ENCODE measurements at places on chromosomes 4 and X.

- DNase-seq = peak; percentile 66
Observed at GRCh38 chrX:23228950-23229448, 105.7 kb upstream of the PTCHD1 start.

DNA sequence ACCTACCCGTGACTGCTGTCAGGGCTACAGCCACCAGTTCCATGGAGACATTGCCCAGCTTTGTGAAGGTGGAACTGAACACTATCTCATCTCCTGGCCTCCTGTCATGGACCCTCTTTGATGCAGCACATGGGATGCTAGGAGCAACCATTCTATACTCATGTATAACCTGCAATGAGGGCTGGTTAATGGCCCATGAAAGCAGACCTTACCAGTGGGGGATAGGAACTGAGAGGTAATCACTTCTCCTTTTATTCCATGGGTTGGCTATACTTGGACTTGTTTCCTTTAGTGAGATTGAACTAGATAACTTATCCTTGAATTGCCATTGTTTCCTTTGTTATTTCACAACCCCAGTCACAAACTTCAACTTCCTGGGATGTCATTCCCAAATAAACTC lies 310.6 kb downstream of the BMPR1B start:
- DNase-seq = no peak

GRCh38 chrX:144840616-144841015 lies 406.7 kb upstream of the SPANXN1 start:
- peak; percentile 0 for DNase-seq

DNA sequence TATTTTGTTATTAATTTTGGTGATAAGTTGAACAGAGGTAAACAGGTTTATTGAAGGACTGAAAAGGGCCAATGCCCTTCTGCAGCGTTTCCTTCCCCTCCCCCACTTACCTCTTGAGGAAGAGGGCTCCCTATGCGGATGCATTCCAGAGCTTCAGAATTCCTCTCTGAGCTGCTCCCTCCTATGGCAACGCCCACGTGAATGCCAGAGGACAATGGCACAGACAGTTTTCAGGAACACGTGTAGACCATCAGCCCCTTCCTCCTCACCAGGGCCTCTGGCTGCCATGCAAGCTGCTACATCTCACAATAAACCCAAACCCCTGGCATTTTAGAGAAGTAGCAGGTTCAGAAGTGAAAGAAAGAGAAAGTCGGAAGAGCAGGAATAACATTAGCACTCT lies 127.9 kb downstream of the CHRDL1 start:
- DNase-seq = peak; percentile 17

- peak; percentile 21 for DNase-seq
Observed at GRCh38 chr4:117770269-117771102, 263.8 kb upstream of the NDST3 start.

DNA sequence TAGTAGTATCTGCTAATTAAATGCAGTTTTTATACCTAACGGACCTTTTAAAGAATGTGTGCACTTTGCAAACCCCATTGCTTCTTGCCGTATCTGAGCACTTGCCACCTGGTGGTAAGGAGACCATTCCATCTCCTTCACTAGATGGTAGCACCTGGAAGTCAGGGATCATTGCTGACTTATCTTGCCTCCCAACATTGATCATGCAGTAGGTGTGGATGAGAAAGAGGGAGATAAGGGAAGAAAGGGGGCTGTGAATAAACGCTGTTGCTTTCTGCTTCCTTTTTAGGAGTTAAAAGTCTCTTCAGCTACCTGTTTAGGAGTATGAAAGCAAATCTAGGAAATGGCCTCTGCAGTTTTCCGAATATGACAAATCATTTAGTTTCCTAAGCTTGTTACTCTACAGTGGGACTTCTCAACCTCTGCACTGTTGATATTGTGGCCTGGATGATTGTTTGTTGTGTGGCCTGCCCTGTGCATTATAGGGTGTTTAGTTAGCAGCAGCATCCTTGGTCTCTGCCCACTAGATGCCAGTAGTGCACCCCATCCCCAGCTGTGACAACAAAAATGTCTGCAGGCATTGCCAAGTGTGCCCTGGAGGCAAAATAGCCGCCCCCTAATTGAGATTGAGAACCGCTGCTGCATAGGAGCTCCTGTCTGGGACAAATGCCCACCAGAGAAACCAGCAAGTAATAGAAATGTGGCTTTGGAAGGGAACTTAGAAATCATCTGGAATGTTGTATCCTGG lies 38.8 kb downstream of the GAB1 start:
- peak; percentile 40 for DNase-seq
